ENCODE measurements at places on chromosomes 11 and 22.

DNA sequence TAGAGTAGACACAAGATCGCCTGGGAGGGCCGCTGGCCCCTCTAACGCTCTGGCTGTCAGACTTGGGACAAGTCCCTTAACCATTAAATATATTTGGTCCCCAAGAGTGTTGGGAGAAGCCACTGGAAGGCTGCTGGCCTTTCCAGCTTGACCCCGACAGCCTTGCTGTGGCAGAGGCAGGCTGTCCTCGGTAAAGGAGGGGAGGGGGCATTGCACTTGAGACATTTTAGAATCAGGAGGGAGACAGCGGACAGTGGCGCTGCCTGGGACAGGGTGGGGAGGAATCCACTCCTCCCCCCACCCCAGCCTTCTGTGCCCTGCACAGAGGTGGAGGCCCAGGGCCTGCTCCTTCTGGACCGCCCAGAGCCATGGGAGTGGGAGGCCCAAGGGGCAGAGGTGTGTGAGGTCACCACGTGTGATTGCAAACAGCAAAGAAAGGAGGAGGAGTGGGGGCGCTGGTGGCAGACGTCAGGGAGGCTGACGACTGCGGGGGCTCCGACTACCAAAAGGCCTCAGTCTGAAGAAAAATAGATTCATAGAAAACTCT is 28.9 kb downstream of the APOL1 start:
- DNase-seq = no peak

DNA sequence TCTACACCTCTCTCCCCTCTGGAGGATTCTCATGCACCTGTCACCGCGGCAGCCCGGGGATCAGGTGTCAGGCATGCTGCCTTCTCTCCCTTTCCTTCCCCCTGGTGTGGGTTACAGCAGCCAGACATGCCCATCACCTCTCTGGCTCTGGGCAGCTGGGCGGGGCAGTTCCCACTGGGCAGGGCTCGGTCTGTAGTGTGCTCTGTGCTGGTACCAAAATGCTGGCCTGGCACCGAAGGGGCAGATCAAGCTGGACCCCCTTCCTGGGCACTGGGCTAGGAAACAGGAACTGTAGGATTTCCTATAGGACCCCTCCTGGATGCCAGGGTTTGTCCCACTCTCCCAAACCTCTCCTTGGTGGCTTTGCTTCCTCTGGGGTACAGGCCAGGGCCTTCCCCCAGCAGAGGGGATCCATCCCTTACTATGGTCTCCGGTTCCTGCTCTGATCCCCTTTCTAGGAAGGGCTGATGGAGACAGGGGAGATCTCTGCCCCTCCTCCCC is 821 bp downstream of the GAL3ST1 start:
- DNase-seq = no peak

DNA sequence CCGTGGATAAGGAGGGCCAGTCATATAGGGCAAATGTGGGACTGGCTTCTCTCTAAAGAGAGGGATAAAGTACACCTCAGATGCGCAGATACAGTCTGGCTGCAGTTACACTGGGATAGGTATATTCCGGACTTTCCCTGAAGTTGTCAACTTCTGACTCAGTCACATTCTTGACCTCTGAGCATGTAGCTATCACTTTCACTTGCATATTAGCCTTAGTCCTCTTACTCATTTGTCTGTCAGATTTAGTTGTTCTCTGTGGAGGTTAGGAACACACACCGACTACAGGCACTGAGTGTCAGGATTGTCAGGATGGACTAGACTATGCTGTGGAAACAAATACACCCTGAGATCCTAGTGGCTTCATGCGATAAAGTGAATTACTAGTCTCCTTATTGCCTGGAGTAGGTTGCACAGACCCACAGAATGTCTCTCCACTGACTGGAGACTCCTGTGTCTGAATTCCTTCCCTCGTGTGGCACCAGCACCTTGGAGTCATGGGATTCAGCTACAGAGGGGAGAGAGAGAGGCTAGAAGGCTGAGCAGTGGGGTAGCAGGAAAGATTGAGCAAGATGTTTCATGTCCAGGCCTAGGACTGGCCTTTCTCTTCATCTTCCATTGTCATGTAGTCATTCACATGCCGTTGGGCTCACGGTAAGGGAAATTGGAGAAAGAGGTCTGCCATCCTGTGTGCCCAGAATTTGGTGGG is 654.3 kb downstream of the NTM start:
- DNase-seq = no peak

DNA sequence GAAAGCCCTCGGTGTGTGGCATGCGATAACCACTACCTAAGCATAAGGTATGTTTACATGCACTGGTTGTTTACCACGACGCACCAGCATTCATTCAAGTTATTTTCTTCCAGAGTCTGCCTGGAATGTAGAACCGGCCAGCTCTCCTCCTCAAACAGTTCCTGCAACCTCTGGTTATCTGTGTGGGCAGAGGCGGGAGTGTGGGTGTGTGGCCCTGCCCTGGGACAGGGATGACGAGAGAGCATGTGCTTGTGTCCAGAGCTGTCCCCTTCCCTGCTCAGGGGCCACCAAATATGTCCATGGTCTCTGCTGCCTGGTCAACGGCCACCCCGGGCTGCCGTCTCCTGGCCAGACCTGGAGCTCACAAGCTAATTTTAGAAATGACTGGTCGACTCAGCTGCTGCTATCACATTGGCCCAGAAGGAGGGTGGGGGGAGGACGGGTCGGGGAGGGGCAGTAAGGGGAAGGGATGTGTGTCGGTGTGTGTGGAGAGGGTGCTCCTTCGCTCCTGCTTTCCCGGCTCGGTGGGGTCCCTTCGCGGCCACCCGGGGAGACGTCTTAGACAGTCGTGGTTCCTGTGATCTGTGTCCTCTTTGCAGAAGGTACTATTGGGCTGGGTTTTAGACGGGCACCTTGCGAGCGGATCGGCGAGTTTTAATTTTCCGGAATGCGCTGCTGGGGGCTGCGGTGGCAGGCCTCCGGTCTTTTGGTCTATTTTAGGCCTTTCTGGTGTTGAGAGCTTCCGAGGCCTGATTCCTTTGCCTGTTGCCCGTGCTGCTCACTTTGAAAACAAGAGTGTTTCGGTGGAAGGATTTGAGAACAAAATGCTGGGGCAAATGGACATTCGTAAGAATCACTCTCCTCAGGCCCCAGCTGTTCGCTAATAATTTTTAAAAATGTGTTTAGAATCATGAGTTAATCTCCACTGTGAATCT is at the start of gene MYO18B:
TSS of gene MYO18B (plus strand) at position 497 of the 935 bp plus-strand sequence. CDS start 18,905 bp downstream, outside the sequence.
- no peak for DNase-seq

- DNase-seq = no peak
Observed at GRCh38 chr11:112050721-112051120, 23.1 kb downstream of the PIH1D2 start.

- DNase-seq = peak; percentile 69
Observed at GRCh38 chr11:63888170-63889086, 28.5 kb downstream of the RCOR2 start.

- no peak for DNase-seq
Observed at GRCh38 chr11:99881610-99882009, 805.5 kb upstream of the ARHGAP42 start.

DNA sequence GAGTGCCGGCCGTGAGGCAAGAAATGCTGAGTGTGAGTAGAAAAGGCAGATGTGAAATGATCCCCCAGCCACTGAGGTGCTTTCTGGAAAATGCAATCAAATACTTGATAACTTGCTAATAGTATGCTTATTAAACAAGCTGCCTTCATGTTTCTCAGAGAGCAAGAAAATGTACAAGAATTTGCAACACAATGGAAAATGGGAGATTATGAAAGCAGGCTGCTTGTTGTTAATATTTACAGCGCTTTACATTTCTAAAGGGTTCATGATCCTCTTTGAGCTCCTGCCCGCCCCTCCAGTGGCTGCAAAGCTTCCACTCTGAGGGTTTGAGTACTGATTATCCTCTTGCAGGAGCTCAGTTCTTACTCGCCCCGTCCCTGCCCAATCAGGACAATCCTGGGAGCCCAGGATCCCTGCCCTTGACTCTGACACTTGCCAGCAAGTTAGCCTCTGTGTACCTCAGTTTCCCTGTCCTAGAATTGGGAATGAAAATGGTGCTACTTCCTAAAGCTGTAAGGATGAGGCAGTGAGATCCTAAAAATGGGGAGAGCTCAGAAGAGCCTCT is 645.1 kb downstream of the TBC1D22A start:
- DNase-seq = no peak

GRCh38 chr22:37284805-37285355 is 2.6 kb downstream of the CYTH4 start:
- DNase-seq = peak; percentile 48

DNA sequence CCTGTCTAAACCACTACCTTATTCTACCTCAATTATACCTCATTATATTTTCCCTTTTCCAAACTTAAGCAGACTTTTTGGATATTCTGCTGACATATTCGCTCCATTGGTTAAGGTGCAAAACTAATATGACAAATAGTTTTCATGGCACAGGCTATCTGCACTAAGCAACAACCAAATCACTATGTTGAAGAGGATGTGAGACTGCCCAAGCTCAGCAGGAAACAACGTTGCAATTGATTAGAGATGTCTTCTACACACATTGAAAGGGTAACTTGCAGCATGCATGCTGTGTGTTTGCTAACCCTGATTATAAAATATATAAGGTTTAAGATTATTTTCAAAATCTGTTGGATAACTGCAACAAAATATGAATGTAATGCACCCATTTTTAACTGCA is 61.6 kb downstream of the STK33 start:
- no peak for DNase-seq

DNA sequence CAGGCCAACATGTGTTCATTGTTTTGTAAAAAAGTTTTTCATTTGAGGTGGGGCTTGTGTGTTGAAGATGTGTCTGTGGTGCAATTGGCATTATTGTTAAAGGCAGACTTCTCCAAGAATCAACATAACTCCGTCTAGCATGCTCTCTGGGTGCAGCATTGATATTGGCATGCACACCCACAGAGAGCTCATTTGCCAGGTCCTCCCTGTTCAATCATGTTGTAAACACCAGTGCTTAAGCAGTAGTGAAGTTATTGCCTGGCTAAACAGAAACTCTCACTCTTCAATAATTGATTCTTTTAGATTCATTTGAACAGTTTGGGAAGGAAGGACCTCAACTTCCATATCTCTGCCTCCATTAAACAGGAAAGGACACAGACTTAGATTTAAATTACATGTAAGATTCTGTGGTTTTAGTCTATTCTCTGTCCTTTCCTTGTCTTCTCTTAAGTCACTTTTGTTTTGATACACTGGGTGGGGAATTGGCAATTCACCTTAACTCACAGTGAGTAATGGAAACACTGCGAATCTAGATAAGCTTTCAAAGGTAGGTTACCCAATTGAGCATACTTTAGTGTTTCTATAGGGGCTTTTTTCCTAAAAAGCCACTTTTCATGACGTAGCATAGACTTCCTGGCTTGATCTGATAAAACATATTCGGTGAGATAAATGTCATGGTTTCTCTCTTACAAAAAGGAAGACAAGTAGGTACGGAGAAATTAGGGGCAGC is 30.8 kb upstream of the EXPH5 start:
- no peak for DNase-seq

DNA sequence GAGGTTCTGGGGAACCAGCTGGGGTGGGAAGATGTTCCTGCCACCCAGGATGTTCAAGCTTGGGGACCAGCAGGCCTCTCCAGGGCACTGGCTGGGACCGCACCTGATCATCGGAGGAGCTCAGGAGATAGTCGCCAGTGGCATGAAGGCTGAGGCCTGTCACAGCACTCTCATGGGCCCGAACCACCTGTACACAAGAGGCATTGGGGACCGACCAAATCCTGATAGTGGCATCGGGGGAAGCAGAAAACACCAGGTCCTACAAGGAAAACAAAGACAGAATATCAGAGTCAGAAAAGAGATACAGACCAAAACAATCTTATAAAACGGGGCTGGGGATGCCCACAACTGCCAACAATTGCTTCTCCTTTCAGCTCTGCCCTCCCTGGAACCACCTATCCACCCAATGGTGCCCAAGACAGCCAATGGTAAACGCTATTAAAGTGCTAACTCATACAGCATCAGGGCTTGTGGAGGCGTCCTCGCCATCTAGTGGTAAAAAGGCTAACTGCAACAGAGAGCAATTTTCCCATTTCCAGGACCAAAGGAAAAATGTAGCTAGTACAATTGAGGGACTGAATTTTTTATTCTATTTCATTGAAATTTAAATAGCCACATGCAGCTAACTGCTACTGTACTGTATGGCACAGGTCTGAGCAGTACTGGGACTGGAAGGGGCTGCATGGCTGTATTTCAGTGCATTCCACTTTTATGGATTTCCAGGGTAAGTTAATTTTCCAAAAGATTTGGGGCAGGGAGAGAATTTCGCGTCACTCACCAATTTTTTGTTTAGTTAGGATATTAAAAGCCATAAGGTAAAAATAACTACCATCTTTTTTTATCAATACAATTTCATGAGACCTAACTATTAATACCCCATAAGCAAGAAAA is 7.1 kb downstream of the PRPF19 start:
- DNase-seq = no peak

GRCh38 chr22:35553341-35553740 is 12.7 kb downstream of the RASD2 start:
- no peak for DNase-seq

- DNase-seq = no peak
Observed at GRCh38 chr11:69538854-69539253, 57.4 kb downstream of the LINC01488 start.

GRCh38 chr22:35024364-35024692 is 41.6 kb upstream of the ISX start:
- no peak for DNase-seq

- no peak for DNase-seq
Observed at GRCh38 chr11:72787216-72788104, 6.4 kb downstream of the STARD10 start.

DNA sequence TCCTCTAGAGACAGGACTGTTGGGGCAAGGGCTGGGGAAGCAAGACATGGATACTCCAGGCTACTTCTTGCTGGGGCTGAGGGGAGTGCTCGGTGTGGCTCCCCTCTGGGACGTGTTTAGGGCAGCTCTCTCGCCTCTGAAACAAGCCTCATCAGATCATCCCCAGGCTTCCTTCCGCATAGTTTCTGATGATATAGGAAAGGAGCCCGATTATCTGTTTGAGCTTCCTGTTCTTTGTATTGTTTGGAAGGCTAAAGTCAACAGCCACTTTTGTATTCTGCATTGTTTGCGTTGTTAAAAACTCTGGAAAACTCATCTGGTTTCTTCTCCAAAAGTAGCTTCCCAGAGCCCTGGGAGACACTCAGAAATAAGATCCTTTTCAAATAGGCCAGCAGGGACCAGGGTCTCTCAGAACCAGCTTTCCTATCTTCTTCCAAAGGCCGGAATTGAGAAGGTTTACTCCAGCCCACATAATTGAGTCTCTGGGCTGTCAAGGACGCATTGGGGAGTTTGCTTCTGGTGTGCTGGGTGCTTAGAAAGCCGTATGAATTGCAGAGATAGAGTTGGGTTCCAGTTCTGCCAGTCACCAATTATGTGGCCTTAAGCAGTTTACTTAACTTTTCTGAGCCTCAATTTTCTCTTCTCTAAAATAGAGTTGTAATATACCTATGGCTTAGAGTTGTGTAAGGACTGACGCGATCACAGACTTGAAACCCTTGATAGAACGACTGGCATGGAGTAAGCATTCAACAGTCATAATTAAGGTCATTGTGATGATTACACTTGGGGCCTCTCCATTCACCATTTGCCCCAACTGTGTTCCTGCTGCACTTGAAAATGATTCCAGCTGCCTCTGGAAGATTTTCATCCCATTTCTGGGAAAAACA is 19.1 kb downstream of the CD44 start:
- DNase-seq = no peak

GRCh38 chr11:11149671-11150459 is 203.2 kb downstream of the CSNK2A3 start:
- DNase-seq = no peak

GRCh38 chr11:46363455-46364005 is 16.3 kb downstream of the DGKZ start:
- DNase-seq = no peak

Data from stimulated activated naive CD8-positive, alpha-beta T cell treated with anti-CD3 and anti-CD28 coated beads, Interleukin-15, Interleukin-2, amounts not matched to agents 100 U/mL and 50 U/mL, for 24 hours (primary cell).